Activated CD8-positive, alpha-beta T cell treated with anti-CD3 and anti-CD28 coated beads for 36 hours (primary cell): ENCODE measurements at places on chromosomes 6 and 20. TPM values are rescaled to one million over a fixed set of nuclear protein-coding genes. Genes with fewer than 3 reads are reported as not detected.

The CCN5 gene
- total RNA-seq, result not detected

The ARMH2 gene
- not detected for total RNA-seq

The SLC26A8 gene
- not detected for total RNA-seq

The BFSP1 gene
- 0.18 TPM for total RNA-seq

The C6orf15 gene
- not detected for total RNA-seq

- DNase-seq, result no peak
These were observed 425.2 kb downstream of the HACE1 start for GRCh38 chr6:104434519-104434918.

- DNase-seq, result no peak
These were observed 358.2 kb downstream of the HTR1B start for GRCh38 chr6:77105091-77105490.

- no peak for DNase-seq
These were observed 31.4 kb downstream of the STK4 start for GRCh38 chr20:44997668-44998067.

DNA sequence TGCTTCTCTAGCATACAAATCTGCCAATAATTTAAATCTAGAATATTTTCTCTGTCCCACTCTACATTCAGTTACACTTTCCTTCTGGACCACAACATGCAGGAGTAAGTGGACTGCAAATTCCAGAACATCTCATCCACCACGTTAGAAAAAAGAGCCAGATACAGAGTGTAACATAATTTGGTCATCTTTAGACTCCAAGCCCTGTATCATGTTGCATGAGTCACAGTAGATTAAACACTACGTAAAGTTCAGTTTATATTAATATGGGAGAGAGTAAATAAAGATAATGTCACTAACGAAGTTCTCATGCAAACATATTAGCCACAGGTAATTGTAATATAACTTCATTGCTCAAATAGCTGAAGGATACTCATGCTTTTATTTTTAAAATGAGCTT lies 327.0 kb downstream of the C6orf118 start:
- DNase-seq, result no peak

- no peak for DNase-seq
These were observed 133.2 kb downstream of the NFATC2 start for GRCh38 chr20:51409192-51409880.

GRCh38 chr20:6709910-6710595 lies 57.4 kb upstream of the BMP2 start:
- no peak for DNase-seq

DNA sequence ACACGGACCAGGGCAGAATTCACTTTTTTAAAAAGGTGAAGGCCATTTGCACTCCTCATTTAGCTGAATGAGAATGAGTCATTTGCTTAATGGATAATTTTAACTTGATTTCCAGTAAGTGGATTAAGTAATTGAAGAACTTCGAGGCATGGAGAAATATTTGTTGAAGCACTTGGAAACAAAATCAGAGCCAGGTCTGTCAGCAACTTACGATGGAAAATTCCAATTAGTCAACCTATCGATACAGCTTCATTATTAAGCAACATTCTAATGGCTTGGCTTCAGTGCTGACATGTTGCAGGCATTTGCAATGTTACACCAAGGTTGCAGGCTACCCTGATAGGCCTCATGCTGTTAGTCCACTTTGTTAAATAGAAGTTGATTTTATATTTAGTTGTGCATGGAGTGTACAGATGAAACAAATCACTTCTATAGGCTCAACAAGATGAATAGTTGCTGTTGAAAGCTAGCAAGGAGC lies 423.5 kb upstream of the SLC35B3 start:
- no peak for DNase-seq

DNA sequence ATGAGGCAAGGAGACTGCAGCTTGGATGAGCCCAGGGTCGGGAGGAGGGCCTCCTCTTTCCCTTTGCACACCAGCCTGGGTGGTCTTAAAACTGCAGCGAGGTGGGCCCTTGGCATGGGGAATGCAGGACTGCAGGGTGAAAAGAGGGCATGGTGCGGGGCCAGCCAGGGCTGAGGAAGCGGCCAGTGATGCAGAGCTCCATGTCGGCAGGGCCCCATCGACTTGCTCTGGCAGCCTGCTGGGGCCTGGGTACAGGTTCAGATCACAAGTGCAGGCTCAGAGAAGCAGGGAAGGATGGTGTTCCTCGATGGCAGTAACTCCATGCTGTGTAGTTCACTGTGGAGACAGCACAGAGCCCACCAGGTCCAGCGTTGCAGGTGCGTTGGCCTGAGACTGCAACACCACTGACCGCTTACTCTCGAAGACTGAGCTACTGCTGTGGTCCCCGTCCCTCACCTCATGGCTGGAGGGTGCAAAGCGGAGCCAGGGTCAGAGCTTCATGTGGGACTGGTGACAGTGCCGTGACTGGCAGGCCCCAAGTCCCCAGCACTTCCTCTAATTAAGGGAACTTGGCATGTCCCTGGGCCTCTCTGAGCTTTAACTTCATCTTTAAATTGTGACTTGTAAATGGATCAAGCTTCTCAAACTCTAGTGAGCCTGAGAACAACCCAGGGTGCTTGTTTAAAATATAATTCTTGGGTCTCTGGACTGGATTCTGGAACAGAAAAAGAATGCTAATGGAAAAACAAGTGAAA lies 223.2 kb downstream of the SYNDIG1 start:
- DNase-seq, result no peak

DNA sequence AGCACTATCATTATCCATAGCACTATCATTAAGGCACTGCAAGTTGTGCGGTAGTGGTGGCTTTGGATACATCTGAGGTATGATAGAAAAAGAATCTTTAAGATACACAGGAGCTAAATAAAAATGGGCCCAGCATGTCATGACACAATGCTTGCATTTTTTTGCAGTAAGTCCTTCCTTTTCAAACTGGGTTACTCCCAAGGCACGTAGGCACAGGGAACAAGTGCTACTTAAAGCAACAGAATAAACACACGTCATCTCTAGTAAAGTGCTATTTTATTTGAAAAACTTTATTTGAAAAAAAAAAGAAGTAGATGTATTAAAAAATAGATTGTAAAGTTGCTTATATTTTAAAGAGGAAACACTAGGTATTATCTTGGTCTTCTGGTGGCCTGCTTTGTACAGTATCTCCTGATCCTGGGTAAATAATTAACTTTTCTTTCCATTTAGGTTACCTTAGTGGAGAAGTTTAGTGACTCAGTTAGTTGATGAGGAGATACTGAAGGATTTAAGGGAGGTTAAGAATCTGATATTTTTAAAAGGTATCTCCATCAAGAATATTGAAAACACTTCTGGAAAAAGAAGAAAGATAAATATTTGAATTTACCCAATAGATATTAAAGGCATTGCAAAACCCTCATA lies 129.6 kb downstream of the EDN1 start:
- DNase-seq, result no peak

- DNase-seq, result no peak
These were observed 795.0 kb downstream of the MAFB start for GRCh38 chr20:39894067-39894466.

- DNase-seq, result no peak
These were observed 10.2 kb downstream of the SLC29A1 start for GRCh38 chr6:44233567-44234100.

DNA sequence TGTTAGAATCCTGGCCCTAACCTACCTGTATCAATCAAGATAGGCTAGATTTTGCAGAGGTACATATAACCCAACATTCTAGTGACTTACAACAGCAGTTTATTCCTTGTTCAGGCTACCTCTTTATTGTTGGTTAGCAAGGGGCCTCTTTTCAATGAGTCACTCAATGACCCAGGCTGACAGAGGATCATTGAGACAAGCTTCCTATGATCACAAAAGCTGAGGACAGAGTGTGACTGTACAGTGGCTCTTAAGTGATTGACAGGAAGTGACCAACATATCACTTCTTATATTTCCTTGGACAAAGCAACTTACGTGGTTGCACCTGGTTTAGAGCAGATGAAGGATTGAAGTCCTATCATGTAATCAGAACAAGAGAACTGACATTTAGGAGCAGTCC lies 740.9 kb downstream of the FRK start:
- DNase-seq, result no peak

- DNase-seq, result peak; percentile 15
These were observed 38.1 kb downstream of the BICRAL start for GRCh38 chr6:42819803-42820511.

DNA sequence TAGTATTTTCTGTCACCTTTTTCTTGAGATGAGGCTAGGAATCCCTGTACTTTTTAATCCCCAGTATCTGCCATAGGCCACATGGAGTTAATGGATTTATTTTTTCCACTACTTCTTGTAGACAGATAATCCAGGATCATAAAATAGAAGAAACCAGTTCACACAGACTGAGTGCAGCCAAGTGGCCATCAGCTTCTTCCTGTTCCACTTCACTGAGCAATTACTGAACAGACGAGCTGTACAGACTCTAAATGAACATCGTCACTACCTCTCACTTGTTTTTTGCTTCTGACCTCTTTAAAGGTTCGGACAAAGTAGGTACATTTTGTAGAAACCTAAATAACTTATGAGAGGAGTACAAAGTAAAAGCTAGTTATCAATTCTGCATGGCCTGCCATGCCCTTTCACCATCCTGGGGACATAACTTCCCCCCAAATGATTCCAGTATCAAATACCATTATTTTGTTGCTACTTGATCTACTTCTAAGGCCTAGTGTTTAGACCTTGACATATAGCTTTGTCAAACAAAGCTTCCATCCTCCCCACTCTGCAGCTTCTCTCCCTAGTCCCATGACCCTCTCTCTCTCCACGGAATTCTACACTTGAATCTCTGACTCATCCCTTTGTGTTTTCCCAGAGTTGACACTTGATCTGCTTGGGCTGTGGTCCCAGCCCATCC lies 34.4 kb upstream of the ARHGAP18 start:
- DNase-seq, result no peak

- DNase-seq, result no peak
These were observed 2.5 kb downstream of the CALHM4 start for GRCh38 chr6:116556065-116556464.

DNA sequence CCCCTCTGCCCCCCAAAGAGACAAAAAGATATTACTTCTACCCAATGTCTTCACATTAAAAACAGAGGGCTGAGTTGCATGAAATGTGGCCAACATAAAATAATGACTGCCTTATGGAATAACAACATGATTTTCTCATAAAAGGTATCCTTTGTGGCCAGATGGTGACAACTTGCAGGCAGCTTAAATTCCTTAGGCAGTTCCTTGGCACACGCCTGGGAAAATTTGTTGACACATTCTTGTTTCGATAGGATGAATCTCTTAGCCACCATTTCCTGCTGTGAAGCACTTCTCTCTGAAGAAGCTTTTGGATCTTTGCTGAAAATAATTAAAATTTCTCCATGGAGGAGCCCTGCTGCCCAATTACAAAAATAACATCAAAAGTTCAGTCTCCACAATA lies 109.0 kb upstream of the COL21A1 start:
- DNase-seq, result no peak
